ENCODE measurements at places on chromosomes 4 and X.

GRCh38 chr4:168558599-168558998 lies 61.7 kb downstream of the PALLD start:
- peak; percentile 78 for DNase-seq

DNA sequence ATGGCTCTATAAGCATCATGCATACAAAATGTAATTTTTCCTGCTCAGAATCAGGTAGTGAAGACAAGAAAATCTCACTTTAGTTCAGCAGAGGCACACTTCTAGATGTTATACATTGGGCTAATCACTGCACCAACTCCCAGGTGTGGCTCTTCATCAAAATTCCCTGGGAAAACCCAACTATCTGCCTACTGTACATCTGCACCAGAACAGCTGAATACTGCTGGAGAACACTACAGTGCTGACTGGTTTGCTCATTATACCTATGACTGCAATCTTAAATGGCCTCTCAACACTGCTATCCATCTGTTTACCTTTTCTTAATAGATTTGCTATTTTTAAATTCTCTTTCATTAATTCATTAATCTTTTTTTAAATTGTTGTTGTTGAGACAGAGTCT lies 92.0 kb downstream of the UGT8 start:
- DNase-seq = no peak

DNA sequence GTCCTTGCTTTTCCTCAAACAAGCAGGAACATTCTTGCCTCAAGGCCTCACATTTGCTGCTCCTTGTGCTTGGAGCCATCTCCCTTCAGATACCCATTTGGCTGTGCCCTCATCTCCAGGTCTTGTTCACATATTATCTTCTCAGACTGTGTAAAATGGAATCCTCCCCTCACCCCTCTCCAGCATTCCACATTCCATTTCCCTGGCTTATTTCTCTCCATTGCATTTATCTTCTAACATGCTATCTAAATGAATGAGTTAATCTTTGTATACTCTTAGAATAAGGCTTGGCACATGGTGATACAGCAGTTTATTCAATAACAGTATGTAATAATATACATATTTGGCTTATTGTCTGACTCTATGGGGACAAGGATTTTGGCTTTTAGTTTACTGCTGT lies 8.8 kb upstream of the GALNT7 start:
- no peak for DNase-seq

DNA sequence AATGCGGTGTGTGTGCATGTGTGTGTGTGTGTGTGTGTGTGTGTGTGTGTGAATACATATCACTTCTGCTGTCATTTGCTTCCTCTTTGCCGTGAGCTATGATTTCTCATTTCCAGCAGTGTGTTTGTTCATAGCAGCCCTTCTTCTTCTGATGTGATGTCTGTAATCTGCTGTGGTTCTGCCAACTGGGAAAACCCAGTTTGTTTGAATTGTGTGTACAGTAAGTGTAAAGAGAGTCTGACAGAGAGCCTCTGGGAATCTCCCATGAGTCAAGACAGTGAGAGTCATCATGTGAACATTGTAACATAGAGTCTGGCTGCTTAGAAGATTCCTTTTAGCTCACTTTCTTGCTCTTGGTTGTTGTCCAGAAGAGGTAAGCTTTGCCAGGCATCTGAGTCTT lies 8.4 kb upstream of the NWD2 start:
- peak; percentile 26 for DNase-seq
